ENCODE measurements at places on chromosomes 7 and 10. TPM values are rescaled to one million over a fixed set of nuclear protein-coding genes. Genes with fewer than 3 reads are reported as not detected.

The PDE1C gene
- total RNA-seq: 181 TPM

The ZNF248 gene
- 11.4 TPM for total RNA-seq

The STAG3 gene
- total RNA-seq: 0.94 TPM

The ABLIM1 gene
- 772 TPM for total RNA-seq

The NUTM2D gene
- total RNA-seq: 4.0 TPM

The PLAC9 gene
- 29.1 TPM for total RNA-seq

The DLG5 gene
- 8.8 TPM for total RNA-seq

The VENTX gene
- total RNA-seq: 0.43 TPM

The FAM25G gene
- total RNA-seq: not detected

The LRRC4 gene
- 1.9 TPM for total RNA-seq

GRCh38 chr7:29100924-29101323, 45.4 kb downstream of the CPVL start:
- DNase-seq: no peak

DNA sequence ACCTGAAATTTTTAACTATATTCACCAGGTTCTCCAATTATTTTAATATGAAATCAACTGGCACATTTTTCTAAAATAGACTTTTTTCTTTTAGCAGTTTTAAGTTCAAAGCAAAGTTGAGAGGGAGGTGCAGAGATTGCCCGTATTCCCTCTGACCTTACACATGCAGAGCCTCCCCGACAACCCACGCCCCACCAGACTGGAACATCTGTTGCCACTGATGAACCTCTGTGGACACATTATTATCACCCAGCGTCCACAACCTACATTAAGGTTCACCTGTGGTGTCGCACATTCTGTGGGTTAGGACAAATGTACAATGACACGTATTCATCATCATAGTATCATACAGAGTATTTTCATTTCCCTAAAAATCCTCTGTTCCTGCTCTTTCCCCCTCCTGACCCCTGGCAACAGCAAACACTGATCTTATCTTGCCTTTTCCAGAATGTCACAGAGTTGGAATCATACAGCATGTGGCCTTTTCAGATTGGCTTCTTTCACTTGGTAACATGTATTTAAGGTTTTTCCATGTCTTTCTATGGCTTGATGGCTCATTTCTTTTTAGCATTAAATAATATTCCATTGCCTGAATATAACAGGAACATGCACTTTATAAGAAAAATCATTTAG, 37.1 kb downstream of the COBL start:
- no peak for DNase-seq

GRCh38 chr7:45402480-45403218, 171.5 kb upstream of the ADCY1 start:
- DNase-seq: no peak

DNA sequence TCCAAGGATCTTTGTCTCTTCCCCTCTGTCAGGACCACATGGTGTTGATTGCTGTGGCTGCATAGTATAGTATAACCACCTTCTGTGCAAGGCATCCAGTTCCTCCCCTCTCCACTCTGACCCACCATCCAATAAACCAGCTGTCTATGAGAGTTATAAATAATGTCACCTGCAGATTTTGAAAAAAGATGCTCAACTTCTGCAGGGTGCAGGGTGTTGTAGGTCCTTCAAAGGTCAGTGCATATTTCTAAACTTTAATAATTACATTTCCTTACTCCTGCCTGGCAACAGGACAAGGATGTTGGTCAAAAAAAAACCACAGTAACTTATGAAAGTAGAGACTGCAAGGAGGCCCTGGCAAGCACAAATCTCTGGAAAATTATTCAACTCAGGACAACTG, 166.2 kb downstream of the PKD1L1 start:
- DNase-seq: no peak

DNA sequence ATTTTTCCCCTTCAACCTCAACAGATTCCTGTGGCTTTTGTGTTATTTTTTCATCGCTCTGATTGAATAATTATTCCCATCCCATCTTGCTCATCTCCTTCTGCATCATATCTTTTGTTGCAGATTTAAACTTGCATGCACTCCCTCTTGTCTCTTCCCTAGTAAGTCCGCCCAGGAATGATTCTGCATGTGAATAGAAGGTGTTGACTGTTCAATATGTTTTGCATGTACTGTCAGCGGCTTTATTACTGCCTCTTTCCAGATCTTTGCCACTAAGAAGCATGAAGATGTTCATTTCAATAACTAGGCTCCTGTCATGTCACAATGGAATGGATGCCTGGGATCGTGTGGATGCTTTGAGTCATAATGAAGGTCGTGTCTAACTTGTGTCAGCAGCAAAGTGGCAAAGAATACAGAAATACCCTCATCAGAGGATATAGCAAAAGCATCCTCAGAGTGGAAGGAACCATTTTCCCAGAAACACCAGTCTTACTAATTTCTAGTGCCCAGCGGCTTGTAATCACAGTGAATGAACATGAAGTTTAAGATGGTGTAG, 62.6 kb upstream of the SEM1 start:
- DNase-seq: no peak

DNA sequence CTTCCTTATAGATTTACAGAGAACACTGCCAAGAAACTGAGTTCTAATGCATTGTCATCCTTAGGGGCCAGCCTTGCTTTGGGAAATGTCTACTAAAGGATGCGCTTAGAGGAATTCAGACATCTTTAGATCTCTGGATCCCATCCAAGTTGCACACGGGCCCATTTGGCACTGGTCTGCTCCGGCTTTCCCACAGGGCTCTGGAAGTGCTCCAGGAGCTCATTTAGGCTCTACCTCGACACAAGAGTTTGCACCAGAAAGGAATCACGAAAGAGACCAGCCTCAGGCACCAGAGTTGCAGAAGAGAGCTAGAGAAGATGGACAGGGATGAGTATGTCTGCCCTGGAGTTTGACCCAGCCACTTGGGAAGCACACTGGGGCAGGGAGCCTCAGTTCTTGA, 150.1 kb upstream of the TMEM72 start:
- DNase-seq: no peak

- no peak for DNase-seq
Measured at GRCh38 chr10:106479636-106480035, 684.9 kb downstream of the SORCS1 start.

DNA sequence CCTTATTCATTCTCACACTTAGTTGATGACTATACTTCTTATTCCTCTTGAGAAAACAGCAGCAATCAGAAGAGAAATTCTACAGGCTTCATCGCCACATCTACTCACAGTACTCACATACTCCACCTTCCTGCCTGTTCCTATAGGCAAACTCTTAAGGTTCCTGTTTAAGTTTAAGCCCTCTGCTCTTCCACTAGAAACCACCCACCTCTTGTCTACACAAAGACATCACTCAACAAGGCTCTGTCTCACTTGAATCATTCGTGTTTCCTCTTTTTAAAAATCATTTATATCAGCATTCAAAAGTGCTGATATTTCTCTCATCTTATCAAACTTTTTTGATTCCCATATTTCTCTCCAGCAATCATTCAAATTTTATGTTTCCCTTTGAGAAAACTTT, 85.5 kb upstream of the ADO start:
- no peak for DNase-seq

GRCh38 chr10:119973281-119973680, 80.8 kb downstream of the SEC23IP start:
- DNase-seq: no peak

GRCh38 chr10:78929541-78929940, 139.2 kb upstream of the ZMIZ1 start:
- DNase-seq: no peak

DNA sequence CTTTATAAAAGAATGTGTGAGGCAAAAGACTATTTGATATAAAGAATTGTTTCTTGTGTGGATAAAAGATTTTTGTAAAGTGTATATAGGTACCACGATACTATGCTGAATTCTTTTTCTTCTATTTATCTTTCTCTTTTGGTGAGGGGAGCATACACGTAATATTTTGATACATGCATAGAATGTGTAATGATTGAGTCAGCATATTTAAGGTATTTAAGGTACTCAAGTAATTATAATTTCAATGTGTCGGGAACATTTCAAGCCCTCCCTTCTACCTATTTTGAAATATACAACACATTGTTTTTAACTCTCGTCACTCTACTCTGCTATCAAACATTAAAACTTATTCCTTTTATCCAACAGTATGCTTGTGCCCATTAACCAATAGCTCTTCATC, 1221.6 kb upstream of the PHF14 start:
- no peak for DNase-seq

DNA sequence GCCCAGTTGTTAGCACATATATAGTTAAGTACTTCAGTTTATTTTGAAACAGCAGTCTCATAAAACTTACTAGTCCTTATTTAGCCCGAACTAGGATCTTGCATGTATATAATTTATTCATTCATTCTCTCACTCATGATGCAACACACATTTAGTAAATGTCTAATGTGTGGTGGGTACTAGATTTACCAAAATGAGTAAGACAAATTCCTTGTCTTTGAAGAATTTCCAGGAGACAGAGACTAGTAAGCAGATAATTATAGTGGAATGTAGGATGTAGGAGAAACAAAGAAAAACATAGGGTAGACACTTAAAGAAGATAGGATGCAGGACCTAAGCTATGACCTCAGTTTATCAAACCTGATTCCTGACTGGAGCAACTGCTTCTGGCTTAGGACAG, 120.2 kb upstream of the AMPH start:
- DNase-seq: no peak

DNA sequence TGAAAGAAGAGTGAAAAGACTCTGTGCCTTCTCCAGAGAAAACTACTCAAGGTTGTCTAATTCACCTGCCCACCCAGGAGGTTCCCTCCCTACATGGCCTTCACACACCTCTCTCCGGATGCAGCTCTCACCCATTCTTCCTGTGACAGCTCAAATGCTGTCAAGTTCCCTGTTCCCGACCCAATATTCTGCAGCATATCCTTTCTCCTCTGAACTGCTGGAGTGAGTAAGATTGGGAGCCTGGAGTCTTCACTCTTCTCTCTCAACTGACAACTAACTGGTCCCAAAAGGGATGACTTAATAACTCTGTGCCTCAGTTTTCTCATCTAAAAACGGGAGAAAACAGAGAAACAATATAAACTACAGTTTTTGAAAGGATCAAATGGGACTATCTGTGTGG, 5.1 kb downstream of the TMEM26 start:
- DNase-seq: no peak

GRCh38 chr7:75572396-75572795, 80.3 kb downstream of the SPDYE5 start:
- no peak for DNase-seq

- no peak for DNase-seq
Measured at GRCh38 chr7:12851841-12852240, 164.4 kb downstream of the ARL4A start.

DNA sequence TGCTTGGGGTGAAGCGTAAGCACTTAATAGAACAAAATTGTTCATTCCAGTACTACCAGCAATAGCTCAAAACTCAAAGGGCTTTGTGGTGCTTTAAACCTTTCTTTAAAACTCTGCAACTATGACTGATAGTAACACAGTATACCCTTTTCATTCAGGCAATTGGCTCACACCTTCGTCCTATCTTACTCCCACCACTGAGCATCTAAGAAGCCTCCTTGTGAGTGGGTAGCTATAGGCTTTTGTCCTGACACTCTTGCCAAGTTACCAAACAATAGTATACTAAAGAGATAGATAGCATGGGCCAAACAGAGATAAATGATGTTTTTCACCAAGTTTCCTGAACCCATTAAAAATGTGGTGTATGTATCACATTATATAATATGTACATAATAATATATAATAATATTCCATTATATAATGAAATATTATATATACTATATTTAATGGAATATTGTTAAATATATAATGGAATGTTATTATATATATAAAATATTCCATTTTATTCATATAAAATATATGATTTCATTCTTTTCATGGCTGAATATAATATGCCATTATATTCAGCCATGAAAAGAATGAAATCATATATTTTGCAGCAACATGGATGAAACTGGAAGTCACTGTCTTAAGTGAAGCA, 96.2 kb downstream of the TES start:
- no peak for DNase-seq

GRCh38 chr10:9004736-9005135, 950.2 kb downstream of the GATA3 start:
- no peak for DNase-seq

DNA sequence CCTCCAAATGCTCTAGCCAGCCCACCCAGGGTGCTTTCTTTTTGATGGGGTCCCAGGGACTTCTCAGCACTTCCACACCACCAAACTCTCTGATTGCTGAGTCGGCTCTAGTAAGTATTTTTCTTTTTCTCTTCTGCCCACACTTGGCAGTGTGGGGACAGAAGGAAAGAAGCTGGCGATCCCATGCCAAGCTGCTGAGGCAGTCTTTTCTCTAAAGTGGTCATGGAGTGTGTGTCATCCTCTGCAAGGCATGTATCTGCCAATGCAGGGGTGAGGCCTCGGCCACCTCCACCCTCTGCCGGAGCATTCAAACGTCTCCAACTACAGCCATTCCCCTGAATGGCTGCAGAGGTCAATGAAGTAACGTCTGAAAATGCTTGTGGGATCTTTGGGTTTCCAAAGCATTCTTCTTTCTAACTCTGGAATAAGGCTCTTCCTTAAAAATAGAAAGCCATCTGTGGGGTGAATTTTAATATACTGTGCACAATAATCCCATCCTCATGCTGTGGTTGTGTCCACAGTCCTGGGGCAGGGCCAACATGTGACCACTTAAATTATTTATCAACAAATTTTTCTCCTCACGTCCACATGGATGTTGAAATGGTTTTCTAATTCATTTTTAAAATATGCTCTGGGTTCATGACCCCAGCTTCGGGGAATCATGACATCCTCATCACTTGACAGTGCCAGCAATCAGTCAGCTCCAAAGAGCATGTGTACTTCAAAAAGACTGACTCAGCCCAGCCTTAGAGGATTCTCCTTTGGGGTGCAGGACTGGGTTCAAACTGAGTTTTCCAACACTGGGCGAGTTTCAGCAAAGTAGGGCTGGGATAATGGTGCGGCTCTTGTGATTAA, 171.3 kb upstream of the ITGB1 start:
- DNase-seq: peak; percentile 65

GRCh38 chr7:157003756-157004520, 6.5 kb downstream of the MNX1 start:
- DNase-seq: no peak

DNA sequence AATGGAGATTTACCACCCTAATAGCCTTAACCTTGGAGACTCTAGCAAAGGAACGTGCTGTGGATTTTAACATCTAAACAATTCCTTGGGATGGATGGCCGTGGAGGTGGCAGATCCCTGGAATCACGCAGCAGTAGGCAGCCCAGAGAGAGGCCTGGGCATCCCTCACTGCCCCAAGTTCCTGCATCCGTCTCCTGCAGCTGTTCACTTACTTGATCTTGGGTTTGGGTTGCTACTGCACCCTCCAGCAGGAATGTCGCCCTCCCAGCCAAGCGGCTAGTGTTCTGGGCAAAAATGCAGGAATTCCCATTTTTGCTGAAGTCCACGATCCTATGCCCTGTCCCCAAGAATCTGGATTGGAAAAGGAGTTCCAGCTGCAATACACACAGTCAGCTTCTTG, 166.7 kb upstream of the SH2B2 start:
- no peak for DNase-seq

- no peak for DNase-seq
Measured at GRCh38 chr10:26314265-26315013, 97.9 kb downstream of the GAD2 start.

DNA sequence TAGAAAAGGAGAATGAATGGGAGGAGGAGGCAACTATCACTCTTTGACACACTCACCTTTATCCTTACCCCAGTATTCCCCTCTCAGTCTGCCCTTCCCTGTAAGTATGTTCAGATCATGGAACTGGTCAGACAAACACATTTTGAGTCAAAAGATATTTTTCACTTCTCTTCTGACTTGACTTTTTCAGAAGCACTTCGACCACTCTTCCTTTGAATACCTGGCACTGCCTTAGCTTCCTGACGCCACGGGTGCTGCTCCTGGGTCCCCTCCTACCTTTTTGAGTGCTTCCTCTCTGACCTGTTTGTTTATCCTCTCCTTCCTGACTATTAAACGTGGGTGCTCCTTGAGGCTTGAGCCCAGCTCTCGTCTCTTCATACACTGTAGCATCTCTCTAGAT, 19.8 kb upstream of the C10orf67 start:
- no peak for DNase-seq
